ENCODE measurements at places on chromosomes 5 and 9.

DNA sequence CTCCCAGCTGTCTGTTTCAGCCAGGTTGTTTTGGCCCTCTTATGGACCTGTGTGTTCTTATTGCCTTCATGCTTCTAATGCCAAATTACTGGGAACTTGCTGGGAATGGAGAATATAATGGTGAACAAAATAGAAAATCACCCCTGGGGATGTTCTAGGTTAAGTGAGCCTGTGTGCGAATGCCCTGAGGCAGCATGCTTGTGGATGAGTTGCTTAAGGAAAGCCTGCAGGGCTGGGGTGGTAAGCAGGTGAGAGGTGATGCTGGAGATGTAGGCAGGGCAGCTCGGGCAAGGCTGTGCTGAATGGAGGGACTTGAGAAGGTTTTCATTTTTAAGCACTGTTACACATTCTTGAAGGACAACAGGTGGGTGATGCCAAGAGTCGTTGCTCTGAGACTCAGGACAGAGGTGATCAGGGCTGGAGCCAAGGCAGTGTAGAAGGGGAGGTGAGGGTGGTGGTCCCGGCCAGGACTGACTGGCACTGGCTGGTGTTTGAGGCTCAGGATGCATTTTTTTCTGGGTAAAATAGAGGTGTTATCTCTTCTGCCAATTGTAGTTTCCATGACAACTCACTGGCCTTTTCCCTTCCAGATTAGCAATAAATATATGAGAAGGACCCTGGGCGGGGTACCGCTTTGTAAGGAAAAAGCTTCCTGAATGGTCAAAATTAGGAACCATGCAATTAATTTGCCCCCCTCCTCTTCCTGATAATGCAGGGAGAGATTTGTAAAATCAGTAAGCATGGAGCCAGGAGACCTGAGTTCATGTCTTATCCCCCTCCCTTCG lies 342.8 kb downstream of the ICE1 start:
- DNase-seq: no peak

DNA sequence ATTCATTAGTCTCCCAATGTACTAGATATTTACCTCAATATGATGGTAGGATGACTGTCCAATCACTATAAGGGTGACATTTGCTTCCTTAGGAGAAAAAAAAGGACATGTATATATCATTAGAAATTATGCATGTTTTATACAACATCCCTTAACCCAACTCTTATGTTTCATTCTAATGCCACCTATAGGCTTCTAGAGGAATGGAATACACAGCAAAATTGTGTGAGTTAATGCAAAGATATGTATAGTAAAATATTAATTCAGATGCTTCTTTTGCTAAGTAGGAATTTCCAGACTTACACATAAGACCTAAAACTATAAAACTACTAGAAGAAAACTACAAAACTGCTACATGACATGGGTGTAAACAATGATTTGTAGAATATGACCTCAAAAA lies 3.5 kb downstream of the PRXL2C start:
- no peak for DNase-seq

DNA sequence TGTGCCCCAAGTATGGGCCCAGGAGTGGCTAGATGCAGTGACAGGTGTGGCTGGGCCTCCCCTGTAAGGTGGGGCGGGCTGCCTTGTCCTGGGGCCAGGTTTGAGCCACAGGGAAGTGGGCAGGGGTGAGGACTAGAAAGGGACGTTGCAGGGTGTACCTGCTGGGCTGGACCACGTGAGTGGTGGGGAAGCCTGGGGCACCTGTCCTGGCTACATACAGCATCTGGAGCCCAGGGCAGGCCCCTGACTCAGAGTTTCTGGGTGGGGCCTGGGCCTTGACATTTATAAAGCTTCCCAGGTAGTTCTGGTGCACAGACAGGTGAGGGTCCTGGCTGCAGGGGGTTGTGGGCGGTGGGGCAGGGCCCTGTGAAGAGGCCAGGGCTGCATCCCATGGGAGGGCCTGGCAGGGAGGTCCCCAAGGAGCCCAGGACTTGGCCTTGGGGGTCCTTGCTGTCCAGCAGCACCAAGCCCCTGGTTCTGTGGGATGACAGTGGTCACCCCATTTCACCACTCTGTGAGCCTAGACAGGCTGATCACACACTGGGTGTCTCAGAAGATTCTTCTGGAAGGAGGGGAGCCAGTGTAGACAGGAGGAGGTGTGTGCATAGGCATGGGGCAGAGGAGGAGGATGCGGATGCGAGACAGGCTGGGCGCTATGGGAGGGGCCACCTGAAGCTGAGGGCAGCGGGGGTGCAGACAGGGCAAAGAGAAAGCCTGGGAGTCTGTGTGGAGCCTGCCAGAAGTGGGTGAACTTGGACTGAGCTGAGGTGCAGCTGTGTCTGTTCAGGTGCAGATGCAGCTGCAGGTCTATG lies 94.0 kb downstream of the PHF2 start:
- peak; percentile 22 for DNase-seq

DNA sequence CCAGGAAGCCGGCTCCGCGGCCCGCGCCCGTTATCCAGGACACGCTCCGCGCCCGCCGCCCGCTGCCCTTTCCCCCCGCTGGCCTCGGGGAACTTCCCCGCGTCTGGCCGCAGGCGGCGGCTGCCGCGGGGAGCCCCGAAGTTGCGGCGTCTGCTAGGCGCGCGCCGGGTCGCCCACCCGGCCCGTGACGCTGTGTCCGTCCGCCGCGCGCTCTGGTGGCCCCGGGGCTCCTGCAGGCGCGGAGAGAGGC lies 621 bp upstream of the GCNT4 start:
- DNase-seq: no peak

DNA sequence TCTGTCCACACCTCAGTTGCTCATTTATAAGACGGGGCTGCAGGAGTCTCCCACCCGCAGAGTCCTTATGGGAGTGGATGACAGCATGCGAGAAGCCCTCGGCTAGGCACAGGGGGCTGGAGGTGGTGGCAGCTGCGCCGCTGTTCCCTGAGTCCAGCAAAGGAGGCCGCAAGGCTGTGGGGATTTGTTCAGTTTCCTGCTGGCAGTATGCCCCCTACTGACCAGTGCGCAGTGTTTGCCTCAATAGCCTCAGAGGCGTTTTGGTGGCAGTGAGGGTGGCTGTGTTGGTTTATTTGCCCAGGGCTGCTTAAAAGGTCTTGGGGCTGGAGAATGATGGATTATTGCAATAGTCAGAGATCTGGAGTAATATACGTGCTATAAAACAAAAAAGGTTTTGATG lies 176.3 kb upstream of the OTULINL start:
- DNase-seq: peak; percentile 37

GRCh38 chr5:5042806-5043205 lies 97.3 kb upstream of the ADAMTS16 start:
- no peak for DNase-seq
